ENCODE measurements at places on chromosomes 12 and 14.

- no peak for DNase-seq
These were observed 171.8 kb upstream of the KRR1 start for GRCh38 chr12:75683220-75683619.

- no peak for DNase-seq
These were observed 49.2 kb downstream of the TESC start for GRCh38 chr12:117050060-117050459.

DNA sequence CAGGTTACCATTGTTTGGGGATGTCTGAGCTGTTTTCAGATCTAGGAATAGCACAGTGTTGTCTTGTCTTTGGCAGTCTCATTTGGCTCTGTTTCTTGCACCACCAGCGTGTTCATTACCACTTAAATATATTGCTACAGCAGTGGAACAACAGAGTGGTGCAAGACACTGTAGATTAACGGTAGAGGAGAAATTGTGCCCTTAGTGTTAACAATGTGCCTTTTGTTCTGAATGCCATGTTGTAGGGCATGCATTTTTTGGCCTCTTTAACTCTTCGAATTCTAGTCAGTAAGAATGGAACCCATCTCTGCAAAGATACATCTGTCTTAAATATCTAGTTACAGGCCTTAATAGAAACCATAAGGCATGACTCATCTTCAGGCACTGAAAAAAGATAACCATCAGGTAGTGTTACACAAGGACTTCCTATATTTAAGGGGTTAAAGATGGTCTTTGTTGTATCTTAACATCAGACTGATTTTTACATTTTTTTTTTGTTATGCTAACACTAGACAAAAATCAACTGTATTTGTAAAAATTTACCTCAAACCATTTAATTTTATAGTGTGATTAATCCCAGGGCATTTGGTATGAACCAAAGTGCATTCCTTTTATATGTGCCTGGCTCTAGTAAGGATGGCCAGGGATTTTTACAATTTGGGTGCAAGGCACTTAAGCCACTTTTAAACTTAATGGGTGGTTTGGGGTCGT, 12.9 kb downstream of the DYRK2 start:
- peak; percentile 18 for DNase-seq

- DNase-seq: no peak
These were observed 17.1 kb upstream of the OR4K17 start for GRCh38 chr14:20093442-20093841.

- DNase-seq: no peak
These were observed 25.4 kb downstream of the PSMC1 start for GRCh38 chr14:90281756-90282155.

GRCh38 chr14:65019944-65020566, 33.4 kb downstream of the FNTB start:
- DNase-seq: peak; percentile 90

DNA sequence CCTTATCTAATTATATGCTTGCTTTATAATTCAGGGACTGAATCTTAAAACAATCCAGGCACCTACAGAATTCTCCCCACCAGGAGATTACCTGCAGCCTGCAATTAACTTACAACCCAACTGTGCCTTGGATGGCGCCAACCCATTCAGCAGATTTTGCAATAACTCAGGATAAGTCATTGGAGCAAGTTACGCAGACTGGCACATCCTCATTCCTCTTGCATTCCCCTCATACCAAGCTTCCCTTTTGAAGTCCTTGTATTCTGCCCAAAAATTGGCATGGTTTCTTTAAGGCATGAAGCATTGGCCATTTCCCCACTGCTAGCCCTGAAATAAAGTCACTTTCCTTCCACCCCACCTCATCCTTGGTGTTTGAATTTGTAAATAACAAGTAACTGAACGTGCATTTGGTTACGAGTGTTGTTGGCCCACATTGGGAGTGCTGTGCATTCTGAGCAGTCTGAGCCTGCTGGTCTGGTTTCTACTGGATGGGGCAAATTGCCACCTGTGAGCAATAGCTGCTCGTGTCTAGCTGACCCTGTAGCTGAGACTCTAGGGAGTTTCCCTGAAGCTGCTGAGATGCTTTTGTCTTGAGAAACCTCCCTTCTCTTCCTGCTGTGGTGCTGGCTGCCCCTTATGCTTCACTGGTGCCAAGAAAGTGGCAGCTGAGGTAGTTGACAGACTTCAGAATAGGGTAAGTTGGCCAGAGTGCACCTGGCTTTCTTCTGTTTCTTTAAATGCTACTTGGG, 99.2 kb upstream of the SCAF11 start:
- no peak for DNase-seq

- DNase-seq: no peak
These were observed 6.4 kb upstream of the ZNF385A start for GRCh38 chr12:54390668-54391551.
